ELR (cell line): ENCODE measurements at places on chromosomes 12 and 14.
A peak's percentile ranks its signal among the peaks of the same experiment; 100 is the strongest.

DNA sequence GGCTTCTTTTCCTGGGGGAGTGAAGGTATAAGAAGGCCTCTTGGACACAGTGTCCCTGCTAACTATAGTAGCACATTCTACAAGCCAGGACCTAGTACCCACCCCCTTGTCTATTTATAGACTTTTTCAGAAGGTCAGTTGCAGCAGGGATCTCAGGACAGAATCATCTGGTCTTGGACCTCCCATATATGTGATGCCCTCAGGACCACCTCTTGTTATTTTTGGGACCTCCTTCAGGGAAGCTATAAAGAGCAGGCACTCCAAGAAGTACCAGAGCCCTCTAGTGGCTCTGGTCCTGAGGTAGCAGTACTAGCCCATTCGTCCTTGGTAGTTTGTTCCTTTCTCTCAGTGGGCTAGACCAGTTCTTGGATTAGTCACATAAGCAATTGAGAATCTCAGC, 4.3 kb downstream of the COQ10A start:
- DNase-seq: peak; percentile 61

DNA sequence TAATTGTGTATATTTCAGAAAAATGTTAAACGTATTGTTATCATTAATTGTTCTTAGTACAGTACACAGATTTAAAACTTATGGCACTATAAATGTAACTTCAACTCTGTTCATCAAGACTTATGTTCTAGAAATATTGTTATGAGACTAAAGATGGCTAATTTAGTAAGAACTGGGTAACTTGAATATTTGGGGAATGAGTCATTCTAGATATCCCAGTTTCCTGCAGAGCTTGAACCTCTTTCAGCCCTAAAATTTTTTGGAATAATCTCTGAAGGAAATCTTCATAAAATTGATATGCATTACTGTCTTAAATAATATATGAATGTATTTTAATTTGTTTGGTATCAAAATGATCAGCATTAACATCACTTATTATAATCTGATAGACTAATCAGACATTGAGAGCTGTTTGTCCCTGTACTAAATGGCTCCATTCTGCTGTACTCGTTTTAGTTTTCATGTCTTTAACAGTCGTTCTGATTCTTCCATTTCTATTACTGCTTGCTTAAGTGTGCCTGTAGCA, 87.1 kb downstream of the VEZT start:
- DNase-seq: peak; percentile 60

GRCh38 chr12:108046135-108046534, 83.0 kb upstream of the WSCD2 start:
- DNase-seq: no peak

DNA sequence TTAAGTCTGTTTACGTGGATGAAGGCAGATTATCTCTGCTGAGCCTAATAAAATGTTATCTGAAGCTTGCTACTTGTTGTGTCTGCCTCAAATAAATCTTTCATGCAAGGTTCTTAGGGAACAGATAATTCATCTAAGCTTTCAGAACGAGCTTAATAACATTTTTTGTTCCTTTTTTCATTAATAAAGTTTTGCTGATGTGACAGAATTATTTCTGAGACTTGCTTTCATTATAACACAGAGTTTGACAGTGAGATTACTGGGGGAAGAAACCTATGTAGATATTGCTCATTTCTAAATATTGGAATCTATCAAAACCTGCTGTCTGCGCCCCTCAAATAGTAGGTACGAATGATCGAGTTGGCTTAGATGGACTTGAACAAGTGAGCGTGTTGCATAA, 948.7 kb upstream of the SEL1L start:
- DNase-seq: no peak

DNA sequence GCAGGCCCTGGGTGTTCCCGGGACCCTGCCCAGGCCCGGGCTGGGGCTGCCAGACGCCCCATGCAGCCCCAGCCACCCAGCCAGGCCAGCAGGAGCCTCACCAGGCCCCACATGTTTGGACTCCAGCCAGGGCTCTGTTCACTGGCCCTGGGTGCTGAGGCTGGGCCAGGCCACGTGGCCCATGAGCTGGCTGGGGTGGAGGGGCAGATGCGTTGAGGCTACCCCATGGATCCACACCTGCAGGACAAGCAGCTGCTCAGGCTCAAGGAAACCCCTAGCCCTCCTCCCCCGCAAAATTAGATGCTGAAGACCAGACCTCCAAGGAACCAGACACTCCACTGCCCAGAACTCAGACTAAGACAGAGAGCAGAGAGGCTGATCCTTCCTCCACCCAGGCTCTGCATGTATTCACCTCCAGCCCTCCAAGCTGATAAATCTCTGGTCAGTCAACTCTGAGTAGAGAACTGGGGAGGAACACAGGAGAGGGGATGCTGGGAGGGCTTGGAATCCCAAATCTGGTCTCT, 1.6 kb downstream of the CDH24 start:
- DNase-seq: peak; percentile 20

DNA sequence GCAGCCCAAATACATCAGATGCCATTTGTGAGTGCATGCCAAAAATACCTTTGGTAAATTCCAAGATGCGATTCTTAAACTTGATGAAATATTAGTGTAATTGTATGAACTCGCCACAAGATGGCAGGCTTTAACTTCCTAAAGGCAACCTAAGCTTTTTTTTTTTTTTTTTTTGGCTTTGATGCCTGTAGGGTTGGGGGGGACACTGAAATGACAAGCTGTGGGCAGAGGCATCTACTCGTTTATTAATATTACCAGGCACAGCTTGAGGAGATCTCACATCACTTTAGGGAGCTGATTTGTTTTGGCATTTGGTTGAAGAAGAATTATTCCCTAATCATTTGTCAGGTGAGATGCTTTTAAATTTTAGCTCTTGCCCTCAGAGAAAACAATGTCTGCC, 126.7 kb upstream of the CCDC196 start:
- DNase-seq: peak; percentile 71

GRCh38 chr12:62983594-62983993, 48.6 kb upstream of the PPM1H start:
- DNase-seq: peak; percentile 19

GRCh38 chr14:92459950-92460421, 53.6 kb upstream of the RIN3 start:
- no peak for DNase-seq

DNA sequence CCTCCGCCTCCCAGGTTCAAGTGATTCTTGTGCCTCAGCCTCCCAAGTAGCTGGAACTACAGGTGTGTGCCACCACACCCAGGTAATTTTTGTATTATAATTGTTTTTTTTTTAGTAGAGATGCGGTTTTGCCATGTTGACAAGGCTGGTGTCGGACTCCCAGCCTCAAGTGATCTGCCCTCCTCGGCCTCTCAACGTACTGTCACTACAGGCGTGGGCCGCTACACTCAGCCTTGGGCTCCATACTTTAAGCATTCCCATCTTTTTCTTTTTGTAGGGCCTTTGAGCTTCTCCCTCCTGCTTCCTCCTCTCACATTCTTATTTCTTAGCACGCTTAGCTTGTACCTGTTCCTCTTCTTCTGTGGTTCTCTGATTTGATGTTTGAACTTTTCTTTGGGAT, 62.8 kb downstream of the SERPINA3 start:
- DNase-seq: no peak

DNA sequence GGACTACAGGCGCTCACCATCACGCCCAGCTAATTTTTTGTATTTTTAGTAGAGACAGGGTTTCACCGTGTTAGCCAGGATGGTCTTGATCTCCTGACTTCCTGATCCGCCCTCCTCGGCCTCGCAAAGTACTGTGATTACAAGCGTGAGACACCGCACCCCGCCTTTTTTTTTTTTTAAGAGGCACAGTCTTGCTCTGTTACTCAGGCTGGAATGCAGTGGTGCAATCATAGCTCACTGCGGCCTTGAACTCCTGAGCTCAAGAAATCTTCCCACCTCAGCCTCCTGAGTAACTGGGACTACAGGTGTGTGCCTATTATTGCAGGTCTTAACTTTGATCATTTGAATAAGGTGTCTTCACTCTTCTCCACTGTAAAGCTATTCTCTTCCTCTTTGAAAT, 5.3 kb upstream of the GLTP start:
- no peak for DNase-seq

- peak; percentile 66 for DNase-seq
These were observed 696 bp upstream of the GPHN start for GRCh38 chr14:66507181-66507721.

DNA sequence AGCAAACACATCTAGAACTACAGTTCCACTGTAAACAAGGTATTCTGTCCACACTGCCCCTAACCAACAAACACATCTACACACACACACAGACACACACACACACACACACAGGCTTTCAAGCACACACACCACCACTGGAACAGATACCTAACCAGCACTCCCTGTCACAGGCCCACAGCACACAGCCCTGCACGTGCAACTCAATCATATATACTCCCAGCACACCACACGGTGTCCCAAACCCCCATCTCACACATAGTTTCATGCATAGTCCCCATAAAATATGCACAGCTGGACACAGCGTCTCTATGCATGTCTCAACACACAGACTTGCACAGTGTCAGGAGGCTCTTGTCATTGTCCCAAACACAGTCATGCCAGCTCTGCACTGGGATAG, 27.6 kb downstream of the KRT8 start:
- DNase-seq: no peak

GRCh38 chr14:56129933-56130332, 11.7 kb downstream of the PELI2 start:
- no peak for DNase-seq

GRCh38 chr14:49640540-49641417, 5.7 kb upstream of the DNAAF2 start:
- DNase-seq: no peak

DNA sequence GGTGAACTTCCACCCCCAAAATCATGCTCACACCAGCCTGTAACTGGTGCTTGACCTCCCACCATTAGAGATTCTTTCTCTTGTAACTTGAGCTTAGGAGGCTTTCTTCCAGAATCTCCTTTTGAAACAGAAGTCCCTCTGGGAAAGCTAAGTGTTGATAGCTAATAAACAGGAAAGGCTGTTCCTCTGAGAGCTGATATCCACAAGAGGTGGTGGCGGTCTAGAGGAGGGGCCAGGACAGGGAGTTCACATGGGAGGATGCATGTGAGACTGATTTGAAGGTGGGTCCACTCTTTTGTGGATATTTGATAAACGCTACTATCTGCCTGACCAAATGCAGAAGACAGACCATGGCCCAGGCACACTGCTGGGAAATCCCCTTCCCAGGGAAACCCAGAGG, 10.2 kb upstream of the PRMT8 start:
- DNase-seq: no peak

- DNase-seq: no peak
These were observed 859.9 kb upstream of the ATXN7L3B start for GRCh38 chr12:73677520-73678291.

- no peak for DNase-seq
These were observed 174.3 kb downstream of the FOXN3 start for GRCh38 chr14:89242652-89243279.

DNA sequence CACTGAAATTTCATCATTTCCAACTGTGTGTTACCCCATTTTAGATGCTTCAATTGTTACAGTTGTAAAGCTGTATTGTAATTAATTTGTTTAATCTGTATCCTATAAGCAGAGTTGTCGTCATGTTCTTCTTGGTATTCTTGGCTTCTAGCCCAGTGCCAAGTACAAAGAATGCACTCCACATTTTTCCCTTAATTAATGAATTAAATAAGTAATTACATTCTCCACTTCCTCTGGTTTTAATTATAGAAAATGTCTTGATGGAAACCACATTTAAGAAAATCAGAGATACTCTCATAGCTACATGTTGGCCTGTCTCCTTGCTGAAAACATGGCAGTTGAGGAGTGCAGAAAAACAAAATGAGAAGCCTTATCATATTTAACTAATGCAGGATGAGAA, 746 bp downstream of the DNAI7 start:
- no peak for DNase-seq

GRCh38 chr14:68784226-68784910, 8.5 kb downstream of the ZFP36L1 start:
- peak; percentile 71 for DNase-seq

- DNase-seq: peak; percentile 61
These were observed 727 bp downstream of the LDHB start for GRCh38 chr12:21656905-21657325.

DNA sequence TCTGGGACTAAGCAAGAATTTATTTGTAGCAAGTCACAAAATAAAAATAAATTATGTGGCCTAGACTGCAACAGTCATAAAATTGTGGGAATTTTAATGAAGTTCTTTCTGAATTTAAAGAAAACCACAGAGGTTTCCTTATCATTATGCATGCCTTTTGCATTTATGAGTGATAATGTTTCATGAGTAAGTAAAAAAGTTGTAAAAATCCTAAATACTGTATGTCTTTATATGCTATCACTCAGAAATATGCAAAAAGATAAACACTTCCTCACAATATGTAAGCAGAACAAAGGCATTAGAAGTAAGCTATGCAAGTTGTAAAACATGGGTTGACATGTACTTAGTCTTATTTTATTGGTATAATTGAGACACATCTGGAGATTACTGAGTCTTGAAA, 239.4 kb upstream of the PDE3A start:
- DNase-seq: no peak

GRCh38 chr12:62660756-62661155, 194.1 kb downstream of the MON2 start:
- DNase-seq: peak; percentile 89

DNA sequence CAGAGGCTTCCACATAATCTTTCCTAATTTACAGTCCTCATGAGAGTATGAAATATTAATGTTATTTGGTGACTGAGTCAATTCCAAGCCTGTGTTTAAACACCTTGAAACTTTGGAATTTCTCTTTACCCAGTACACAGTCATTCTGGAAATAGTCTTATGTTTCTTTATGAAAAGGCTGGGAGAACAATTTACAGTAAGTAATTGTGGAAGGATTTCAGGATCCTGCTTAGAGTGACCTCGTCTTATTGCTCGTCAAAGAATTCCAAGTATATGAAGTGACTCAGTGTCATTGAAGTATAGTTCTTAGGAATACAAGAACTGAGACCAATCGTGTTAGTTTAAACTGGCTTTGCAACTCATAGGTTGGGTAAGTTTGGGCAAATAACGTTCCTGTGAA, 634.2 kb downstream of the SLC16A7 start:
- peak; percentile 3 for DNase-seq

DNA sequence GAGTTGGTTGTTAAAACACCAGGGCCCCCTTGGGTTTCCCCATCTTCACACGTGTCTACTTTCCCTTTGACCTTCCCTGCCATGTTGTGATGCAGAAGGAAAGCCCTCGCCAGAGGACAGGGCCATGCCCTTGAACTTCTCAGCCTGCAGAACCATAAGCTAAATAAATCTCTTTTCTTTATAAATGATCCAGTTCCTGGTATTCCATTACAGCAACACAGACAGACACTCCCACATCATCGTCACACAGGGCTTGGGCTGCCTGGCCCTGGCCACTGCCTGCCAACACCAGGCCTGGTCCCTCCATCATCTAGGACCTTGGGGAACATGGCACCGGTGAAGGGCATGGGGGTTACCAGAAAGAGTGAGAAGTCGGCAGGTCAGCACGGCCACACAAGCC, 84.8 kb downstream of the DPF3 start:
- no peak for DNase-seq

DNA sequence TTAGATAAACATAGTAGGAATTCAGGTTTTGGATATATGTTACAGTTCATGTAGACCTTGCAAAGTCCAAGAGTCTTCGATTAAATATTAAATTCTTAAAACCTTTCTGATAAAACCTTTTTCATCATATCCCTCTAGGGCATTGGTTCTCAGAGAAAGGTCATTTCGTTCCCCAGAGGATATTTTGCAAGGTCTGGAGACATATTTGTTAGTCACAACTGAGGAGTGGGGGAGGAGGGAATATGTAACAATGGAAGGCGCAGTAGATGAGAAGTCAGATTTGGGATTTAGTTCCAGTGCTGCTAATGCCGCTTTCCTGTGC, 5.3 kb downstream of the TMEM253 start:
- DNase-seq: peak; percentile 43
